ENCODE measurements at places on chromosomes 7 and 10.

DNA sequence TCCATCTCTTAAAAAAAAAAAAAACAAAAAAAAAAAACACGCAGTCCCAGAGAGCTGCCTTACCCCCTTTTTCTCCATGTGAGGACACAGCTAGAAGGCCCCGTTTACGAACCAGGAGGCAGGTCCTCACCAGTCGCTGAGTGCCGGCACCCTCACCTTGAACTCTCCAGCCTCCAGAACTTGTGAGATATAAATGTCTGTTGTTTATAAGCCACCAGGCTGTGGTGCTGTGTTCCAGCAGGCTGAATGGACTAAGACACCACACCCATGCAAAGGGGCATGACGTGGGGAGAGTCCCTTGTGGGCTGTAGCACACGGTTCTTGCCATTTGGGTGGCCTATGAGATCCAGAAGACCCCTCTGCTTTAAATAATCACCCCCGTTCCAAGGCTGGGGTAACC is 17.2 kb downstream of the ECHDC3 start:
- no peak overlapping the region for H3K4me3 ChIP-seq
- no peak for DNase-seq
- H3K4me1 ChIP-seq: no peaks in the 10 kb centered on the region
- H3K27me3 ChIP-seq: peaks cover 23% of the 10 kb centered on the region
- H3K27ac ChIP-seq: no peak overlapping the region

- H3K27ac ChIP-seq: no peak overlapping the region
- H3K27me3 ChIP-seq: peaks cover 6% of the 10 kb centered on the region
- H3K36me3 ChIP-seq: peaks cover 2% of the 10 kb centered on the region
- H3K4me1 ChIP-seq: no peaks in the 10 kb centered on the region
Measured at GRCh38 chr7:142181211-142181610, 69.7 kb downstream of the MGAM2 start.

GRCh38 chr10:43943119-43943817 is 294.6 kb upstream of the ZNF32 start:
- DNase-seq: no peak
- peaks cover 3% of the 10 kb centered on the region for H3K36me3 ChIP-seq
- no peak overlapping the region for H3K4me3 ChIP-seq
- H3K27ac ChIP-seq: peak overlapping the region; percentile 55
- peaks cover 18% of the 10 kb centered on the region for H3K4me1 ChIP-seq

- peaks cover 4% of the 10 kb centered on the region for H3K4me1 ChIP-seq
- no peak overlapping the region for H3K4me3 ChIP-seq
- no peak overlapping the region for H3K27ac ChIP-seq
- H3K36me3 ChIP-seq: no peaks in the 10 kb centered on the region
- DNase-seq: no peak
Measured at GRCh38 chr10:49278497-49278981, 20.4 kb upstream of the C10orf71 start.

DNA sequence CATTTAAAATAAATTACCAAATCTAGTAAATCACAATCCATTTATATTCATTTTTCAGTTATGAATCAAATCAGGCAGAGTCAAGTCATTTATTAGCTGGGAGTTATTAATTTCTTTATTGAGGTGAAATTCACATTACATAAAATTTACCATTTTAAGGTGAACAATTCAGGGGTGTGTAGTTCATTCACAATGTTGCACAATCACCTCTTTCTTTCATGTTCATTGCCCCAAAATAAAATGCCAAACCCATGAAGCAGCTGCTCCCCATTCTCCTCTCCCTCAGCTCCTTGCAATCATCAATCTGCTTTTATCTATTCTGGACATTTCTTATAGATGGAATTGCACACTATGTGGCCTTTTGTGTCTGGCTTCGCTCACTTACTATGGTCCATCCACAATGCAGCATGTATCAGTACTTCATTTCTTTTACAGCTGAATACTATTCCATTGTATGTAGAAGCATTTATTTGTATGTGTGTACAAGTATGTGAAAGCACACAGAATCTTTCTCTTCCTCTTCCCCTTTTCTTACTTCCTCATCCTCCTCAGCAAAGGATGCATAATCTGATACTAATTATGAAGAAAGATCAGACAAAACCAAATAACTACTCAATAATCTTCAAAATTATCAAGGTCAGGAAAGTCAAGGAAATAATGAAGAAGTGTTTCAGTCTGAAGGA is 60.6 kb downstream of the LMBR1 start:
- H3K36me3 ChIP-seq: peaks cover 38% of the 10 kb centered on the region
- H3K4me1 ChIP-seq: no peaks in the 10 kb centered on the region

GRCh38 chr10:68578974-68579373 is 18.8 kb downstream of the TET1 start:
- peaks cover under 1% of the 10 kb centered on the region for H3K4me1 ChIP-seq
- H3K4me3 ChIP-seq: no peak overlapping the region
- no peaks in the 10 kb centered on the region for H3K27me3 ChIP-seq

DNA sequence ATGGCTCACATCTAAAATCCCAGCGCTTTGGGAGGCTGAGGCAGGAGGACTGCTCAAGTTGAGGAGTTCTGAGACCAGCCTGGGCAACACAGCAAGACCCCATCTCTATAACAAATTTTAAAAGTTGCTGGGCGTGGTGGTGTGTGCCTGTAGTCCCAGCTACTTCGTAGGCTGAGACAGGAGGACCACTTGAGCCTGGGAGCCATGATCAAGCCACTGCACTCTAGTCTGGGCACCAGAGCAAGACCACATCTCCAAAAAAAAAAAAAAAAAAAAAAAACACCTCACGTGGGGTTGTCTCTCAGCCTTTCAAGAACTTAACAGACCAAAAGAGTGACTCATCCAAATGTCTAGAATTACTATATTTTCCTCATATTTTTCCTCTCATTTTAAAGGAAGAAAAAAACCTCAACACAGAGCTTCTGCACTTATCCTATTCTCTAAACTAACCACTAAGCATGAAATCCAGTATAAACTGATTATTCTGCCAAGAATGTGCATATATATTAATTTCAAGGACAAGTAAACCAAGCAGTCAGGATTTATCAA is 46.3 kb downstream of the CUL2 start:
- H3K4me1 ChIP-seq: peaks cover 9% of the 10 kb centered on the region
- H3K27me3 ChIP-seq: no peaks in the 10 kb centered on the region
- no peak for DNase-seq

- DNase-seq: no peak
- H3K4me1 ChIP-seq: peaks cover 48% of the 10 kb centered on the region
- peaks cover 9% of the 10 kb centered on the region for H3K36me3 ChIP-seq
- no peak overlapping the region for H3K4me3 ChIP-seq
- peak overlapping the region; percentile 88 for H3K27ac ChIP-seq
Measured at GRCh38 chr7:5559576-5560240, 136.1 kb upstream of the TNRC18 start.

DNA sequence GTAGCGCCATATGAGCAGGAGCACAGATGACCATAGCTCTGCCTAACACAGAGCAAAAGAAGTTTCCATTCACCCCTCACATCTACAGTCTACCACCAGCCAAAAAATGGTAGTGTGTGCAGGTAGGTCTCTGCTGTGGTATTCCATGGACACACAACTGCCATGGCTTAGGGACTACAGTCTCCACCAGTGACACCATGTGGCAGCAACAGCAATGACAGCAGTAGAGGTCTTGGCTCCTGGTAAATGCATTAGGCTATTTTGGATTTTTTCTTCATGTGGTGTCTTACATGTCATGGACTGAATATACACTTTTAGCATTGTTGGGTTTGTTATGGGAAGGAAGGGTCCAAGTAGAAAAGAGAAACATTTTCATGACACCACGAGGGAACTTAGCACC is 70.1 kb upstream of the CABCOCO1 start:
- no peaks in the 10 kb centered on the region for H3K36me3 ChIP-seq
- H3K4me3 ChIP-seq: no peak overlapping the region
- H3K4me1 ChIP-seq: no peaks in the 10 kb centered on the region

- H3K4me3 ChIP-seq: no peak overlapping the region
- H3K4me1 ChIP-seq: no peaks in the 10 kb centered on the region
- no peak for DNase-seq
Measured at GRCh38 chr7:146937836-146938235, 821.2 kb downstream of the CNTNAP2 start.

GRCh38 chr10:68402276-68402675 is 4.8 kb downstream of the RUFY2 start:
- peaks cover 11% of the 10 kb centered on the region for H3K4me1 ChIP-seq
- peaks cover 32% of the 10 kb centered on the region for H3K36me3 ChIP-seq
- no peak for DNase-seq
- H3K4me3 ChIP-seq: no peak overlapping the region

- no peaks in the 10 kb centered on the region for H3K4me1 ChIP-seq
- no peaks in the 10 kb centered on the region for H3K36me3 ChIP-seq
- no peak within 1 kb of the TSS for H3K4me3 ChIP-seq
- H3K27ac ChIP-seq: no peak within 1 kb of the TSS
- DNase-seq: no peak
- peaks cover 32% of the 10 kb centered on the region for H3K27me3 ChIP-seq
Measured at GRCh38 chr10:127196282-127197153, at the start of gene INSYN2A. Gene INSYN2A, minus strand, starts transcription at chr10:127196591. Its CDS starts 20,196 bp downstream, at chr10:127176395.

DNA sequence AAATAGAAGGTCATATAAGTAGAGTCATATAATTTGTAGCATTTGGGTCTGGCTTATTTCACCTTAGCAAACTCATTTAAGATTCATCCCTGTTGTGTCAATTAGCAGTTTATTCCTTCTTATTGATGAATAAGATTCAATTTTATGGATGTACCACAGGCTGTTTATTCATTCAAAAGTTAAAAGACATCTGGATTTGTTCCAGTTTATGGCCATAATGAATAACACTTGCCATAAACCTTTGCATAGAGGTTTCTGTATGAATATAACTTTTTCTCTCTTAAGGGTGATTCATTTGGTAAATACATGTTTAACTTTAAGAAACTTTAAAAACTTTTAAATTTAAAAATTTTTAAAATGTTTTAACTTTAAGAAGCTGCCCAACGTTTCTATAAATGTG is 66.4 kb downstream of the CPED1 start:
- H3K27ac ChIP-seq: no peak overlapping the region
- H3K27me3 ChIP-seq: peaks cover 6% of the 10 kb centered on the region
- no peak for DNase-seq
- H3K36me3 ChIP-seq: no peaks in the 10 kb centered on the region

GRCh38 chr10:93095225-93095624 is 21.5 kb downstream of the CYP26A1 start:
- no peak overlapping the region for H3K4me3 ChIP-seq
- H3K4me1 ChIP-seq: no peaks in the 10 kb centered on the region
- H3K27ac ChIP-seq: no peak overlapping the region
- DNase-seq: no peak

DNA sequence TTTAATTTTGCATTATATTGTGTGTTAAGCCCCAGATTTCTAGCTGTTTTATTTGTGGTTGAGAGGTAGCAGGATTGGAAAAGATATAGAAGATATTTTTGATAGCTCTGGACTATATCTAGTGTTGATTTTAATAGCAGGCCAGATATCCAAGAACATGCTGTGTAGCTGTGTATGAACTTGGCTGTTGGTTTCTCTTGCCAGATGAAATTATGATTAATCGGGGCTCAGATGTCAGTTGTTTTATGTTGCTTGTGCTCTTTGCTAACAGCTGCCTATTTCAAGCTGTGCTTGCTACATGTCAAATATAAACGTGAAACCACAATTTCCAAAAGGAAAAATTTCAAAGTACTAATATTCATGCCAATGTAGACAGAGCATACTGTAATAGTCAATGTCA is 141.1 kb downstream of the GRM3 start:
- no peaks in the 10 kb centered on the region for H3K27me3 ChIP-seq
- H3K4me1 ChIP-seq: no peaks in the 10 kb centered on the region
- no peak overlapping the region for H3K4me3 ChIP-seq
- H3K36me3 ChIP-seq: no peaks in the 10 kb centered on the region
- H3K27ac ChIP-seq: no peak overlapping the region

- H3K4me1 ChIP-seq: no peaks in the 10 kb centered on the region
- no peaks in the 10 kb centered on the region for H3K36me3 ChIP-seq
- DNase-seq: no peak
- no peak overlapping the region for H3K4me3 ChIP-seq
- H3K27me3 ChIP-seq: no peaks in the 10 kb centered on the region
Measured at GRCh38 chr7:105493196-105493922, 28.7 kb downstream of the PUS7 start.

DNA sequence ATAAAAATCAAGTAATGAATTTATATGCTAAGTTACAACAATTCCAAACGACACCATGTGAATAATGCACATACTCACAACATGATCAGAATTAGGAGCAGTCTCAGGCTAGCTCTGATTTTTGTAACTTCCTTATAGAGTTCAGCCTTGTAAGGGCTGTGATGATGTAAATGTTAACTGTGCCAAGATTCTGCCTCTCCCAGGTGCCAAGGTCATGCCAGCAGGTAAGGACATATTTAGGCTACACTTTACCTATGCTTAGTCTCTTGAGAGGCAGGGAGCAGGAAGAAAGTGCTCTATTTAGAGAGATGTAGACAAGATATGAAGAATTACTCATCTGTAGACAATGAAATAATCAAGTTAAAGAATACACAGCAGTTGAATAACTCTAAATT is 53.6 kb upstream of the AGR3 start:
- no peak overlapping the region for H3K27ac ChIP-seq
- no peak for DNase-seq
- peaks cover 9% of the 10 kb centered on the region for H3K4me1 ChIP-seq
- H3K36me3 ChIP-seq: no peaks in the 10 kb centered on the region
- no peak overlapping the region for H3K4me3 ChIP-seq
- peaks cover 5% of the 10 kb centered on the region for H3K27me3 ChIP-seq

DNA sequence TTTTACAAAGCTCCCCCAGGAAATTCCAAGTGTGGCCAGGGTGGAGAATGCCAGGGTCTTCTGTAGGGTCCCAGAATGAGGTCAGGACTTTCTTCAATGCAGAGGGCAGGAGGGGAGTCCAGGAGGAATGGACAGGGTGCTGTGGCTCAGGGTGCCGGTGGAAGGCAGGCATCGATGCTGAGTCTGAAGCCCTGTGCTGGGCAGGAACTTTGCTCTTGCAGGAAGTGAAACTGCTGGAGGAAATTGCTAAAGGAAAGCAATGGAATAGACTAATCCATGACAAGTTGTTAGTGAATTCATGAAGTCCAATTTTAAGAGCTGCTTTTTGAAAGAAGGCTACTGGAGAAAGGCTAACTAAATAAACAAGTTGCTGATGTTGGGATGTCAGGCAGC is 14.8 kb downstream of the PTPRE start:
- H3K4me3 ChIP-seq: no peak overlapping the region
- no peak for DNase-seq
- peaks cover 9% of the 10 kb centered on the region for H3K4me1 ChIP-seq
- H3K27ac ChIP-seq: no peak overlapping the region
- H3K27me3 ChIP-seq: no peaks in the 10 kb centered on the region

All from effector memory CD8-positive, alpha-beta T cell (primary cell).